ENCODE measurements at places on chromosomes 16 and 17. TPM values are rescaled to one million over a fixed set of nuclear protein-coding genes. Genes with fewer than 3 reads are reported as not detected.
A peak's percentile ranks its signal among the peaks of the same experiment; 100 is the strongest.

GRCh38 chr17:34997355-34997862 is 17.1 kb downstream of the LIG3 start:
- DNase-seq: no peak

DNA sequence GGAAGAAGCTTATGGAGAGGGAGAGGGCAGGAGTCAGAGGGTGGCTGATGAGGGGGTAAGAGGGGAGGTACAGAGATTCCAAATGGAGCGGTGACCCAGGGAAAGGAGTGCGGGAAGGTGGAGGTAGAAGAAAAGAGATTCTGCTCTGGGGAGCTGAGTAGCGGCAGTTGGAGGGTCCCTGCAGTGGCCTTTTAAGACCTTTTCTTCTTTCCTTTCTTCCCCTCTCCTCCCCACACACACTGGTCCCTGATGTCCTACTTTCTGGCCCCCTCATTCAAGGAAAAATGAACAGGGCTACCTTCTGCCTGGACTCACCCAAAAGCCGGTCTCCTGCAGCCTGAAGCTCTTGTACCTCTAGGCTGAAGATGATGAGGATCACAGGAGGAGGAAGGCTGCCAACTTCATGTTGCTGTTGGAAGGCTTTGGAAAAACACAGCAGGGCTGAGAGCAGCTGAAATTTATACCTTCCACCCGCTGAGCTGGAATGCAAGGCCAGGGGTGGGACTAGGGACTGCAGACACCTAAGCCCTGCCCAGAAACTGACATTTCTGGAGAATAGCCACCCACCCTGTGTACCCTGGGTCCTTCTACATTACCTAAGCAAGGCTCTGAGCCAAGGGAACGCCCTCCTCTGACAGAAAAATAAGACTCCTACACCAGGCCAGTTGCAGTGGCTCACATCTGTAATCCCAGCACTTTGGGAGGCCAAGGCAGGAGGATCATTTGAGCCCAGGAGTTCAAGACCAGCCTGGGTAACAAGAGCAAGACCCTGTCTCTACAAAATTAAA is 9.4 kb upstream of the HEATR6 start:
- no peak for DNase-seq

GRCh38 chr16:19812986-19813385 is 71.7 kb downstream of the GPRC5B start:
- no peak for DNase-seq

DNA sequence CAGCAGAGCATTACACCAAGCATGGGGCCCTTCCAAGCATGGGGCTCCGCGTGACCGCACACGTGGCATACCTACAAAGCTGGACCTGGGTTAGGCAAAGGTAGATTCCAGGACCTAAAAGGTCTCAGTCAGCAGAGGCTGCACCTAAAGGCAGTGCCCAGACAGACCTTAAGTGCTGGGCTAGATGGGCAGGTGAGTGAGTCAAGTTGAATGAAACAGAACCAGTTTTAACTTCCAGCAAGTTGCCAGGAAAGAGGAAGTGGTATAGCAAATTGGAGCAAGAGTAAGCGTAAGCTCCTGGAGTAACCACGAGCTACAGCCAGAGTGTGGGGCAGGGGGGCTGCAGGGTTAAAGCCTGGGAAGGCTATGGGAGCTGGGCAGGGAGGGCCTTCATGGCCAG is 49.5 kb downstream of the SRCIN1 start:
- no peak for DNase-seq

- DNase-seq: no peak
These were observed 246.7 kb downstream of the IRF8 start for GRCh38 chr16:86145669-86146068.

DNA sequence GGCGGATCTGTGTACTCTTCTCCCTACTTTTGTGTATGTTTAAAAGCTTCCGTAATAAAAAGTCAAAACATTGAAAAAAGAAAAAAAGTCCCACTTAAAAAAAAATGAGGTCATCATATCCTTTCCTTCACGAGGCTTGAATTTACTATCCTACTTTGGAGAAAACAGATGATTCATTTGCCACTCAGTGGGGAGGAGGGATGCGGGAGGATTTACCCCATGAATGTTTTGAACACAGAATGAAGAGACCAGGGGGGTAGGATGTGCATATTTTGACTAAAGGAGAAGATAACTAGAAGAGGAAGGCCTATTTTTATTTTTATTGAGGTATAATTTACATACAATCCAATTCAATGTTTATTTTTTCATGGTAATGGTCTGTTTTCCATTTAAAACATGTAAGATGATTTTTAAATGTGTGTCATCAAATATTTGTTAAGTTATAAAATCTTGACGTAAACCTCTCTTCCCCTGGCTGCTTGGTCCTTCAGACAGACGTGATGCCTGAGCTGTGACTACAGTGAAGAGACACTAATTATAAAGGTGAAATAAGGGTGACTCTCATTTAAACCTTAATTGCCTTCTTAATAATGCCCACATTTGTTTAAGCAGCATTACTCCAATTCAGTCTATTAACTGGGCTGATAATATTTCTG is 135.4 kb upstream of the AXIN2 start:
- DNase-seq: no peak

- no peak for DNase-seq
These were observed 164.5 kb upstream of the CHMP6 start for GRCh38 chr17:80826955-80827645.

DNA sequence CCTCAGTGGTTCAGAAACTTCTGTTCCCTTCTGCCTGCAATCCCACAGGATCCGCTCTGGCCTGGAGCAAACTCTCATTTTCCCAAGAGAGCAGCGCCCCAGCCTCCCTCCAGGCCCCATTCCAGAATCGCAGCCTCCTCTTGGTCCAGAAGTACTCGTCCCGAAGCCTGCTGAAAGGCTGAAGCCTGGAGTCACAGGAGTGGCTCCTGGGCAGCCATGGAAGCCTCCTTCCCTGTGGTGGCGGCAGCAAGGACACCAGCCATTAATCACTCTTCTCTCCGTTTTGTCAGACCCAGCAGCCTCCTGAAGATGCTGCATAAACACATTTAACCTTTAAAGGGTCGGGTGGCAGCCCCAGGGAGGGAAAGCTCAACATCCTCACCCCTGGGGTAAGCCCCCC is 66.9 kb upstream of the TNRC6C start:
- DNase-seq: no peak

DNA sequence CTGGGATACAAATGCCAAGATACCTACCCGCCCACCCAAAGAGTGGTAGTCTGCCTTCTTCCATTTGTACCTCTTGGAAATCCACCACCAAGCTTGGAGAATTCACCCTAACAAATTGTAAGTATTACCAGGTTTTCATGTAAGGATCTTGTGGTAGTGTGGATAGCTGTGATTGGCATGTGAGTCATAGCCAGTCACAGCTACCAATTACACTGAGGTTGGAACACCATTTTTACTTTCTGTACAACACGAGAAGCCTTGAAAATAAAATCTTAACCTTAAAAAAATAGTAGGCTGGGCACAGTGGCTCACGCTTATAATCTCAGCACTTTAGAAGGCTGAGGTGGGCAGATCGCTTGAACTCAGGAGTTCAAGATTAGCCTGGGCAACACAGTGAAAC is 18.5 kb upstream of the SLC35G3 start:
- no peak for DNase-seq

DNA sequence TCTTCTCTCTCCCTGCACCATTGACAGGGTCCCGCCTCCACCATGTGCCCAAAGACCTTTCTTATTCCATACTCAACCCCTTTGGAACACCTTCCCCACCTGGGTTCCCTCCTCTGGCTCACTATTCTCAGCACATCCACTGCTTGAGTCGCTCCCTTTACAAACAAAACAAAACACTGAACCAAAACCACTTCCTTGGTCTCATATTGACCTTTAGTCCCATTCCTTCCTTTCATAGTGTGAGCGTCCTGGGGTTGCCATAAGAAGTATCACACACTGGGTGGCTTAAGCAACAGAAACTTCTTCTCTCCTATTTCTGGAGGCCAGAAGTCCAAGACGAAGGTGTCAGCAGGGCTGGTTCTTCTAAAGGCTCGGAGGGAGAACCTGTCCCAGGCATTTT is 6.1 kb upstream of the TNRC6C start:
- DNase-seq: no peak

DNA sequence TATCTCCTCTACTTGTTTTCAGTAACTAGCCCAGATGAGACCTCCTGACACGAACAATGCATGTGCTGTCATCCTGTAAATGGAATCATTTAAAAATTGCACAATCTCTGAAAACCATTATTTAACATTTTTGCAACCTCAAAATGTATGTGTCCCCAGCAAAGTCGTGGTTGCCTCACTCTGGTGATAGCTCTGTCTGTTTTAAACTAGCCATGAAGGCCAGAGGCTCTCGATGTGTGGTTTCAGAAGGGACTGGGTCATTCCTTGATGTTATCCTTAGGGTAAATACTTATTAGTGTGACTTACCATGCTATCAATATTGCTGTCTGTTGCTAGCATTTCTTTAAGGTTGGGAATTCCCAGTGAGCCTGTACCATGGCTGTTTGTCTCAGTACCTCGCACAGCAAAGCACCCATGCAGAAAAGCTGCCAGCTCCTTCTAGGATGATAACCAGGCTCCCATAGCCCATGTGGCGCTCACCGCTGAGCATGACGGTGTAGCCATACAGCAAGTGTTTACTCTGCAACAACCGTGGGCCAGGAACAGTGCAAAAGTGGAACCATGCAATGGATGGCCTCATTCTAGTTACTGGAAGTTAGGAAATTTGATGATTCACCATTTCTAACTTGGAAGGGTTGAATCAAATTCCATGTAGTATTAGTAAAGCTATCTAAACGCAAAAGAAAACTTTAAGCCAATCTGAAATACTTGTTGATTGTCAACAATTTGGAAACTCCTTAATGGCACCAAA is 2.9 kb upstream of the PGS1 start:
- no peak for DNase-seq

DNA sequence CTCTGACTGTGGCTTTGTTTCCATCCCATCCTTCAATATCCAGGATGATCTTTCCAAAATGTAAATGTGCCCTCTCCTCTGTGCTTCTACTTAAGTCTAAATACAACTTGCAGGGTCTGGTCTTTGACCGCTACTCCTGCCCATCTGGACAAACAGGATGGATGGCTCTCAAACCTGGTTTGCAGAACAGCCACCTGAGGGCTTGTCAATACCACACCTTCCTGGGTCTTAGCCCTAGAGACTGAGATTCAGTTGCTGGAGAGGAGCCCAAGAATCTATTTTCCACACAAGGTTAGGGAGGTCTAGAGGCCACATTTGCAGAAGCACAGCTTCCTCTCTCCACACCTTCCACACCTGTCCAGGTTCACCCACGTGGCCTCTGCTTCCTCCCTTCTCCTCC is 1.9 kb upstream of the GRB7 start:
- no peak for DNase-seq

GRCh38 chr17:28227316-28228108 is 91.5 kb upstream of the TMEM97 start:
- DNase-seq: no peak

GRCh38 chr16:67284699-67285646 is 5.6 kb downstream of the PLEKHG4 start:
- DNase-seq: no peak

- DNase-seq: no peak
These were observed 668 bp downstream of the JUP start for GRCh38 chr17:41785859-41786226.

DNA sequence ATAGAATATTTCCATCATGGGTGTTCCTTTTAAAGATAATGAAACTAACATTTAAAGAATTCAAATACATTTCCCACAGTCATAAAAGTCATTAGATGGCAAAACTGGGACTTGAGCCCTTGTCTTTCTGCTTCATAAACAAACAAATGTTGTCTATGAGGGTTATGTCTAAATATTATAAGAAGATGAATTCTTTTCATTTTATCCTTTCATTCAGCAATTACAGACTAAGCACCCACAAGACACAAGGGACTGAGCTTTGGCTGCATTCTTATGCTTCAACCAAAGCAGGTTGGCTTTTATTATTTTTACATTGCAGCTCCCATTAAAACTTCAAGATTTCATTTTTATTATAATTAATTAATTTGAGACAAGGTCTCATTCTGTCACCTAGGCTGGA is 14.9 kb downstream of the SARM1 start:
- DNase-seq: no peak

DNA sequence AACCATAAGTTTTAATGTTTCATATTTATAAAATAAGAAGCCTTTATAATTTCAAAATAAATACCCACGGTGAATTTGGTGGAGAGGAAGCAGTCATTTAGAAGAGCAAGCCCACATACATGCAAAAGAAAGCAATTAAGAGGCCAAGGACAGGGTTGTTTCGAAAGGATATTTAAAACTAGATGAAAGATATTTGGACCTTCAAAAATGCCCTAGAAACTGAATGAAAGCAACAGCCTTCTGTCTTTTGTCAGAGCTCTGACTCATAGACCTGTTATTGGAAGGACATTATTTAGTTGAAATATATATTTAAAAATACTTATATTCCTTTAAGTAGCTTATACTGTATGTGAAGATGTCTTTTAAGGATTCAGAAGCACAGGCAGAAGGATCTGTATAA is 8.6 kb upstream of the METTL9 start:
- no peak for DNase-seq

GRCh38 chr17:57892146-57892819 is 42.4 kb upstream of the MRPS23 start:
- DNase-seq: peak; percentile 67

- no peak for DNase-seq
These were observed 118.4 kb upstream of the IRX5 start for GRCh38 chr16:54812229-54812628.

DNA sequence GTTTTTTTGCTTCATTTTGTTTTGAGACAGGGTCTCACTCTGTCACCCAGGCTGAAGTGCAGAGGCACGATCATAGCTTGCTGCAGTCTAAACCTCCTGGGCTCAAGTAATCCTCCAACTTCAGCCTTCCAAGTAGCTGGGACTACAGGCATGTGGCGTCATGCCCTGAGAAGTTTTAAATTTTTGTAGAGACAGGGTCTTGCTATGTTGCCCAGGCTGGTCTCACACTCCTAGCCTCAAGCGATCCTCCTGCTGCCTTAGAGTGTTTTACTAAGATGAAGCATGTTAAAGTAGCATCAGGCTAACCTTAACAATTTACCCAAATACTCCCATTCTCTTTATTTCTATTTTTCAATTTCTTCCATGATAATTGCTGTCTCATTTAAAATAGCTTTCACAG is 49.2 kb upstream of the CACNG3 start:
- DNase-seq: no peak

DNA sequence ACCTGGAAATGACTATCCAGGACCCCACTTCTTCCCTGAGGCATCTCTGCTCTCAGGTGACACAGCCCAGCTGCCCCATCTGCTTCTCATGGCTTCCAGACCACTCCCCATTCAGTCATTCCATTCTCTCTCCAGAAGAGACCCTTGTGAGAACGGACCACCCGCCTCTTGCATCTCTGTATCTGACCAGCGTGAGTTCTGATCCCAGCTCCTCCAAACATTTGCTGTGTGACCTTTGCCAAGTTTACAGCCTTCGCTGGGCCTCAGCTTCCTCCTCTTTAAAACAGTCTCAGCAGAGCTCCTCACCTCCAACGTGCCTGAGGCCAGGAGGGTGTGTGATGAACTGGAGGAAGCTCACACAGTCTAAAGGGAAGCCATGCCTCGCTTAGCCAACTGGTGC is 39.6 kb downstream of the C16orf82 start:
- DNase-seq: no peak

GRCh38 chr17:42809250-42809649 is 10.6 kb downstream of the CNTD1 start:
- DNase-seq: no peak

CDH13 gene
- total RNA-seq: not detected

SLC9A5 gene
- total RNA-seq: 1.6 TPM

PSMD3 gene
- 87.9 TPM for total RNA-seq

HSD3B7 gene
- total RNA-seq: 1.9 TPM

TNFRSF13B gene
- total RNA-seq: 1.3 TPM

CCR7 gene
- total RNA-seq: 574 TPM

STX1B gene
- 2.9 TPM for total RNA-seq

SLC25A39 gene
- total RNA-seq: 98.8 TPM

CACNG5 gene
- not detected for total RNA-seq

FBXL16 gene
- 28.4 TPM for total RNA-seq

PPY gene
- not detected for total RNA-seq

PIPOX gene
- total RNA-seq: 8.7 TPM

ODAD4 gene
- not detected for total RNA-seq

Measured in naive thymus-derived CD8-positive, alpha-beta T cell (primary cell).